Astrocyte (in vitro differentiated cells and primary cell): ENCODE measurements at places on chromosomes 4 and X. TPM values are rescaled to one million over a fixed set of nuclear protein-coding genes. Genes with fewer than 3 reads are reported as not detected.

TRPC3 gene
- 0.07 TPM in 1 of 2 replicates, not detected in the other for total RNA-seq

PABPC1L2A gene
- total RNA-seq: 0.11 and 0.38 TPM in 2 replicates

GLOD5 gene
- total RNA-seq: not detected in 2 replicates

MAGEA12 gene
- total RNA-seq: 0.62 and 0.98 TPM in 2 replicates

TIMP1 gene
- 479 and 678 TPM in 2 replicates for total RNA-seq

TMEM47 gene
- 39.6 and 40.3 TPM in 2 replicates for total RNA-seq

KCTD8 gene
- total RNA-seq: 0.58 and 0.68 TPM in 2 replicates

RHOH gene
- not detected in 2 replicates for total RNA-seq

OTC gene
- total RNA-seq: not detected in 2 replicates

POLR2B gene
- 115 and 135 TPM in 2 replicates for total RNA-seq

CFAP99 gene
- total RNA-seq: not detected in 2 replicates

CXCL10 gene
- total RNA-seq: 12.9 and 16.6 TPM in 2 replicates

AMTN gene
- total RNA-seq: not detected in 2 replicates

WDFY3 gene
- 76.6 and 89.5 TPM in 2 replicates for total RNA-seq

DNA sequence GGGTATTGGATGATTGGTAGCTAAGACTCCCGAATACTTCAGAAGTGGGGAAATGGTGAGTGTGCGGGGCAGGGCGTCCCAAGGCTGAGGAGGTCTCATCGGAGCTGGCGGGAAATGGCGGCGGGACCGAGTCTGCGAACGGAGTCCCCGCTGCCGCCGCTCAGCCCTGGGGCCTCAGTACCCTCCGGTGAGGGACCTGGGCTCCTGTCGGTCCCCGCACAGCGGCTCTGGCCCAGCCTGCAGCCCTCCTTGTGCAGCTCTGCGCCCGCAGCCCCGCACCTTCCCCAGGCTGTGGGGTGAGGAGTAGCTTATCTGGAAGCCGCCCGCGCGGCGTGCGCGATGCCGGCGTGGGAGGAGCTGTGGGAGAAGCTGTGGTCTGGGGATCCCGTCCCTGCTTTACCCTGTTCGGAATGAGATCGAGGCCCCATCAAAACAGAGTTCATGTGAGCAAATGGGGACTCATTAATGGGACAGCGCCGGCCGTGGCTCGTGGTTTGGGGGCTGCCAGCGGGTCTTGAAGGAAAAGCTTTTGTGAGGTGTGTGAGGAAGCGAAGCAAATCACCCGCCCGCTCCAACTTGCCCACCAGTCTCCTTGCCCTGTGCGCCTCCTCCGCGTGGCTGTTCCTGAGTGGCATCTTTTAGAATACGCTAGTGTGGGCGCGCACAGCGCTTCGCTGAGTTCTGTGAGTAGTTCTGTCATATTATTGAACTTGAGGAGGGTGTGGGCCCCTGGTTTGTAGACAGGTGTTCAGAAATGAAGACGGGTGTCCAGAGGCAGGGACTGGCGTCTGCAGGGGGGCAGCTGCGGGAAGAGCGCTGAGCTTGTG lies 531 bp downstream of the ZNF141 start:
- DNase-seq: peak; percentile 34

- DNase-seq: no peak
Observed at GRCh38 chr4:136861091-136861490, 671.2 kb downstream of the PCDH18 start.

DNA sequence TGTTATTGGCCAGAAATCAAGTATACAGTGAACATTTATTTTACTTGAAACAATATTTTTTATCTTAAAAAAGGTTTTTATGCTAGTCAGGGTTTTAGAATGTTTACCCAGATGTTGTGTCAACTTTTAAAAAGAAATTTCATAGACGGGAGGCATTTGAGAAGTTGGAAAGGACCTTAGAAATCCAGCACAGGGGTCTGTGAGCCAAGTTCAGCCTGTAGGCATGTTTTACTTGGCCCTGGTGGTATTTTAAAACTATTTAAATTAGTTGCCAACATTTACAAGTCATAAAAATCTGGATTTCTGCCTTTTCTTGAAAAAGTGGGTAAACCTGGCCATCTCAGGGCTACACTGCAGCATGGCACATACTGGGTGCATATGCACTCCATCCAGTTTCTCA lies 25.5 kb upstream of the FHL1 start:
- peak; percentile 52 for DNase-seq

GRCh38 chr4:128454881-128455280 lies 167.3 kb upstream of the PGRMC2 start:
- no peak for DNase-seq

GRCh38 chr4:41331224-41331623 lies 74.5 kb downstream of the UCHL1 start:
- DNase-seq: no peak

DNA sequence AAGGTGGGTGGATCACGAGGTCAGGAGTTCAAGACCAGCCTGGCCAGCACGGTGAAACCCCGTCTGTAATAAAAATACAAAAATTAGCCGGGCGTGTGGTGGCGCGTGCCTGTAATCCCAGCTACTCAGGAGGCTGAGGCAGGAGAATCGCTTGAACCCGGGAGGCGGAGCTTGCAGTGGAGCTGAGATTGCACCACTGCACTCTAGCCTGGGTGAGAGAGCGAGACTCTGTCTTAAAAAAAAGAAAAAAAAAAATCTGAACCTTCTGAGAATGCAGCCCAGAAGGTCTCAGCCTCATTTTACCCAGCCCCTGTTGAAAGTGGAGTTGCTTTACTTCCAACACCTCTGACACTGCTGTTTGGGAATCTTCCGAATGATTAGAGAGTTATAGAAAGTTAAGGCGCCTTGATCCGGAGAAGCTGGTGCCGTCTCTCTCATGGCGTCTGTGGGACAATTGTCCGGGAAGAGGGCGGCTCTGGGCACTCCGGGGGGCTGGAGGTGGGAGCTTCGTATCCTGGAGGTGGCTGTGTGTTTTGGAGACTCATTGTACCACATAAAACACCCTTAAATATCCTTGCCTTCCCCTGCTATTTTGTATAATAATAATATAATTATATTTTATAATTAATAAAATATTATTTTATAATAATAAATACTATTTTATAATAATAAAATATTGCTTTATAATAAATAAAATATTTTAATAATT lies 92.7 kb upstream of the PPP2R3B start:
- no peak for DNase-seq

DNA sequence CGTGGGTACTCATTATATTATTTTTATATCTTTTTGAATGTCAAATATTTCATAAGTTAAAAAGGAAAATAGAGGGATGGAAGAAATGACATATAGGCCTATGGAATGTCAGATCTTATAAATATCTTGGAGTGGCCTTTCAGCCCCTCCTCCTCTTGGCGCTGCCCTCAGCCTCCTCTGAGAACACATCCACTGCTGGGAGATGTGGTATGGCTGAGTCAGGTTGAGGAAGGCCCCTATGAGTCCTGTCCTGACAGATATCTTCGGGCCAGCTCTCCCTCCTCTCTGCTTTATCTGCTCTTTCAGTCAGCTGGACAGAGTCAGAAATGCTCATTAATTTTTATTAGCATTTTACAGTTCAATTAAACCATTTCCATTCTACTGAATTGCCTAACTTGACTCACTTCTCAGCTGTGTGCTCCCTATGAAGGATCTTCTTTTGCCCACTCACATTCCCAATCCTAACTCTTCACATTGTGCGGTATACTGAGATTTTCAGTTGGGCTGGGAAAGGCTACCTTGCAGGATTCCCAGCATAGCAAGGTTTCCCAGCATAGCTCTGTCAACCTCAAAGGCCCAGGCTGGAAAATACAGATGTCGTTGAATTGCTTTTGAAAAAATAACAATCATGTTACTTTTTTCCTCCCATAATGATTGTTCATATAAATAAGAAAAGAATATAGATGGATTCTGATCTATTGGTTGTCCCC lies 128.0 kb downstream of the ARHGEF9 start:
- peak; percentile 76 for DNase-seq

- no peak for DNase-seq
Observed at GRCh38 chr4:163556177-163556576, 61.7 kb downstream of the TMA16 start.

DNA sequence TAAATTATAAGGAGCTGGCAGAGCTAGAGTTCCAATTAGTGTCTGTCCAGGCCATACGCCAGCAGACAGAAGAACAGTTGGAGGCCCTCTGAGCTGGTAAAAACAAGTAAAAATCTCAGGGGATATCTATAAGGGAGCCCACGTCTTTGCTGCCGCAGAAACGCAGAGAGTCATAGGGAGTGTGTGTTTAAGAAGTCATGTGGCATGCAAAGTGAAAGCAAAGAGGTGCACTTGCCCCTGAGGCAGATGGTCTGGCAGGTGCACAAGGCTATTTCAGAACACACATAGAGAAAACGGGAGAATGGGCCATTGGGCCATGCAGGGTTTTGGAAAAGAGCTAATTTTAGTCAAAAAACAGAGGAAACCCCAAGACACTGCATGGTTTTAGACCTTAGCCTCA lies 92.7 kb downstream of the NAP1L3 start:
- no peak for DNase-seq

GRCh38 chr4:138835832-138836533 lies 179.6 kb upstream of the NOCT start:
- peak; percentile 18 for DNase-seq

- DNase-seq: no peak
Observed at GRCh38 chr4:180203349-180203748, 2039.9 kb upstream of the TENM3 start.
